ENCODE measurements at places on chromosomes 2 and 18. TPM values are rescaled to one million over a fixed set of nuclear protein-coding genes. Genes with fewer than 3 reads are reported as not detected.

The AP1S3 gene
- 12.6 TPM for total RNA-seq

The RGPD4 gene
- total RNA-seq, result not detected

The MAP2 gene
- total RNA-seq, result 0.59 TPM

The SKA1 gene
- total RNA-seq, result 0.59 TPM

The RGPD3 gene
- total RNA-seq, result 0.37 TPM

The GYPC gene
- total RNA-seq, result 37.4 TPM

The PLGLB2 gene
- 0.30 TPM for total RNA-seq

The TRIM54 gene
- not detected for total RNA-seq

The RAB6D gene
- not detected for total RNA-seq

The HNRNPA3 gene
- 53.6 TPM for total RNA-seq

The ACVR1C gene
- 0.37 TPM for total RNA-seq

The ARHGEF4 gene
- 7.4 TPM for total RNA-seq

The NDUFV2 gene
- 82.0 TPM for total RNA-seq

The FASTKD1 gene
- total RNA-seq, result 24.6 TPM

The CFAP221 gene
- not detected for total RNA-seq

The DQX1 gene
- 0.32 TPM for total RNA-seq

The UBE2E3 gene
- total RNA-seq, result 32.1 TPM

The EHD3 gene
- 21.7 TPM for total RNA-seq

The GCC2 gene
- 37.6 TPM for total RNA-seq

The DSG4 gene
- not detected for total RNA-seq

The HIBCH gene
- total RNA-seq, result 16.3 TPM

The COLEC12 gene
- total RNA-seq, result 0.28 TPM

The DAW1 gene
- total RNA-seq, result 0.59 TPM

The NPPC gene
- not detected for total RNA-seq

The MCFD2 gene
- total RNA-seq, result 503 TPM

The NEU2 gene
- total RNA-seq, result not detected

The ANKRD30B gene
- total RNA-seq, result not detected

The RESP18 gene
- total RNA-seq, result not detected

The CXCR1 gene
- not detected for total RNA-seq

The SMYD5 gene
- 26.5 TPM for total RNA-seq

The CPLX4 gene
- not detected for total RNA-seq

The ATIC gene
- 37.7 TPM for total RNA-seq

The LIMS2 gene
- 2.6 TPM for total RNA-seq

The SFT2D3 gene
- total RNA-seq, result 5.3 TPM

The IL18RAP gene
- total RNA-seq, result not detected

The DSC2 gene
- total RNA-seq, result 2.8 TPM

The CHST9 gene
- not detected for total RNA-seq

The ZNF521 gene
- 13.1 TPM for total RNA-seq

The SAG gene
- not detected for total RNA-seq

The SERPINB12 gene
- total RNA-seq, result not detected

The ARHGEF33 gene
- 1.2 TPM for total RNA-seq

The OSR1 gene
- total RNA-seq, result 1.2 TPM

The DNAJC5G gene
- not detected for total RNA-seq

The B3GNT7 gene
- under 0.01 TPM for total RNA-seq

The ANKRD23 gene
- 1.2 TPM for total RNA-seq

The ASB18 gene
- total RNA-seq, result not detected

The GALM gene
- 10.9 TPM for total RNA-seq

The GCG gene
- not detected for total RNA-seq

The ID2 gene
- 118 TPM for total RNA-seq

The STARD6 gene
- total RNA-seq, result not detected

The HSPE1 gene
- 107 TPM for total RNA-seq

The IL1RN gene
- not detected for total RNA-seq

The ADCYAP1 gene
- not detected for total RNA-seq

The TMEM178A gene
- 0.92 TPM for total RNA-seq

The ALLC gene
- total RNA-seq, result not detected

All from smooth muscle cell of the umbilical artery (primary cell).